ENCODE measurements at places on chromosomes 7 and 10.

GRCh38 chr7:87933605-87933952 lies 472 bp upstream of the ADAM22 start:
- no peak for DNase-seq

- no peak for DNase-seq
These were observed 8.7 kb downstream of the ESYT2 start for GRCh38 chr7:158820656-158821055.

GRCh38 chr10:33489501-33490176 lies 155.2 kb upstream of the NRP1 start:
- DNase-seq, result no peak

- DNase-seq, result no peak
These were observed 147.5 kb downstream of the DOCK4 start for GRCh38 chr7:112058686-112059085.

- no peak for DNase-seq
These were observed 507 bp downstream of the PDZD8 start for GRCh38 chr10:117374506-117375359.

DNA sequence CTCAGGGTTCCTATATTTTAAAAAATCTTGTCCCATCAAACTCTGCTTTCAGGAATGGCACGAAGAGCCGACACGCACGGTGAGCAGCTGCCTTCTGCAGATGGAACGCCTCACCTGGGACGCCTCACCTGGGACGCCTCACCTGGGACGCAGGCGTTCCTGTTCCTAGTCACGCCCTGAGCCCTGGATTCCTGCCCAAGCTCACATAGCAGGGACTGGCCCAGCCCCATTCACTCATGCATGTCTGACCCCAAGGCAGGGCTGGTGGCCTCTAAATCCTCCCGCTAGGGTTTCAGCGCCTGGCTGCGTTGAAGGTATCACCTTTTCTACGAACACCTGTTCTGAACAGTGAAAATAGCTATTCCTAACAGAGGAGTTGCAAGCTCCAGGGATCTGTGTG lies 49.8 kb downstream of the CARD11 start:
- no peak for DNase-seq

DNA sequence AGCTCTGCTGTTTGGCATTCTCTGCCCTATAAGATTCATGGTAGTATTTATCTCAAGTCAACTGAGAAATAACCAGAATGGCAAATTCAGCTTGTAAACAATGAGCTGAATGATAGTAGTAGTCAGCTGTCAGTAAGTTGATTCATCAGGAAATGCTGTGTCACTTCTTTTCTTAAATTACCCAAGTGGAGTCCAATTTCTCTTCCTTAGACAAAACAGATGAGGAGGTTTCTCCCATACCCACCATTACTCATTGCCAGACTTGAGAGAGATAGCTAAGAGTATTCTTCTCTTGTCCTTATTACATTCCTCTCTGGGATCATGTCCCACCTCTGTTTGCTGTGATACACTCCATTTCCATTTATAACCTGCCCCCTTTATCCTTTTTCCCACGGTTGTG lies 159.8 kb upstream of the STEAP1 start:
- no peak for DNase-seq

DNA sequence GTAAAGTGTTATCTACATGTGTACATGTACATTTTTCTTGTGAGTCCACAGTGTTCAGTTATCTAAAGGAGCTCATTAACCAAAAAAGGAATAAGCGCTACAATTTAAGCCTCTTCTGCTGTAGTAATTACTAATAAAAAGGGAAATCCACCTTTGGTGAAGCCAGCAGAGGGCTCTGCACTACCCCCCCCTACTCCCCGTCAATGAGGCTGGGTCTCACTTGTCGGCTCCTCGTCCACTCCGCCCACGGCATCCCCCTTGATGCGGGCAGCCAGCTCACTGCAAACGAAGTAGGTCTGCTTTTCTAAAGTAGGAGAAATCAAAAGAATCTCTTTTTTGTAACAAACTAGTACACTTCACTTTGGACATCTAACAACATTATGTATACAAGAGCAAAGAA lies 4.7 kb upstream of the WASHC2A start:
- no peak for DNase-seq

GRCh38 chr7:121624958-121625357 lies 228.8 kb upstream of the FAM3C start:
- no peak for DNase-seq

DNA sequence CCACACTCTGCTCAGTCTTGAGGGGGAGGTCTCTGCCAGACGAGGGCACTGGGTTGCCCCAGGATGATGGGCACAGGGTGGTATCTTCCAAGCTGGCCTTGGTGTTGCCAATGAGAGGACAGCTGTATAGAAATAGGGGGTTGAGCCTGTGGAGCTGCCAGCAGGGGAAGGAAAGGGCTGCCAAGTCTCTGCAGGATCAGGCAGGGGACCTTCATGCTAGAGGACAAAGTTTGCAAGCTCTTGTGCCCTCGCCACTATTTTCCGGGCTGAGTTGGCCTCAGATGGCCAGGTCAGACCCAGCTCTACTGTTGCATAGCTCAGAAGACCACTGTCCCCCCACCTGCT lies 68.7 kb downstream of the ARHGAP22 start:
- DNase-seq, result no peak

All from mesothelial cell of epicardium (in vitro differentiated cells).